ENCODE measurements at places on chromosomes 13 and 19. TPM values are rescaled to one million over a fixed set of nuclear protein-coding genes. Genes with fewer than 3 reads are reported as not detected.

The CALR3 gene
- not detected for polyA plus RNA-seq

The FBN3 gene
- 59.0 TPM for polyA plus RNA-seq

The KLK14 gene
- 0.45 TPM for polyA plus RNA-seq

The METTL21C gene
- polyA plus RNA-seq = not detected

GRCh38 chr19:801030-801860 is 4.0 kb downstream of the PTBP1 start:
- no peak for DNase-seq

GRCh38 chr19:41384351-41384750 is 8.0 kb downstream of the TMEM91 start:
- no peak for DNase-seq

DNA sequence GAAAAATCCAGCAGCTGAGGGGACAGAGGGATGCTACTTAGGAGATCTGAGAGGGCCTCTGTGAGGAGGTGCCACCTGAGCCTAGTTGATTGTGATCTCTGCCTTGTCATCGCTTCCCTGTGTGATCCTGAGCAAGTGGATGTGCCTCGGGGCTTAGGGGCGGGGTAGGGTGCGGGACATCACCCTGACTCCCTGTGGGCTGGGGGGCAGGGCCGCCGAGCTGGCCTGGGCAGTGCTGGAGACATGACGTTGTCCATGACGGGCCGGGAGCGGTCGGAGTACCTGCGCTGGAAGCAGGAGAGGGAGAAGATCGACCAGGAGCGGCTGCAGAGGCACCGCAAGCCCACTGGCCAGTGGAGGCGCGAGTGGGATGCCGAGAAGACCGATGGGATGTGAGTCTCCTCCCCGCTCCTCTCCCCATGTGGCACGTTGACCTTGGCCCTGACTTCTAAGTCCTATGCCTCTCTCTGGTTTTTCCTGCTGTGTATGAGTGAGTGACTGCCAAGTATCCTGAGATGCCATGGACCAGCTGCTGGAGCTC is 8.2 kb upstream of the INAFM1 start:
- no peak for DNase-seq
